Nasal cavity respiratory epithelium epithelial cell of viscerocranial mucosa (primary cell): ENCODE measurements at places on chromosomes 2 and 18. TPM values are rescaled to one million over a fixed set of nuclear protein-coding genes. Genes with fewer than 3 reads are reported as not detected.

CAPN13 gene
- 4.2 TPM in 1 of 2 replicates, not detected in the other for total RNA-seq

ZSWIM2 gene
- total RNA-seq, result not detected in 2 replicates

CYRIA gene
- 1.4 and 9.6 TPM in 2 replicates for total RNA-seq

ACMSD gene
- total RNA-seq, result not detected in 2 replicates

SPDYA gene
- total RNA-seq, result 0.68 and 2.1 TPM in 2 replicates

DLX2 gene
- 0.28 and 0.34 TPM in 2 replicates for total RNA-seq

ANKRD29 gene
- total RNA-seq, result 8.9 and 23.4 TPM in 2 replicates

OR6B2 gene
- total RNA-seq, result not detected in 2 replicates

CDKL4 gene
- total RNA-seq, result 0.34 and 0.57 TPM in 2 replicates

FKBP1B gene
- 6.4 and 7.9 TPM in 2 replicates for total RNA-seq

GPN1 gene
- total RNA-seq, result 40.2 and 40.3 TPM in 2 replicates

EEF1B2 gene
- total RNA-seq, result 488 and 759 TPM in 2 replicates

GALNT14 gene
- total RNA-seq, result 16.4 and 22.5 TPM in 2 replicates

TSPYL6 gene
- not detected in 2 replicates for total RNA-seq

CHST10 gene
- 0.34 and 2.0 TPM in 2 replicates for total RNA-seq

IL37 gene
- not detected in 2 replicates for total RNA-seq

NTSR2 gene
- total RNA-seq, result not detected in 2 replicates

CRYBA2 gene
- total RNA-seq, result not detected in 2 replicates

TLX2 gene
- not detected in 2 replicates for total RNA-seq

CCDC148 gene
- total RNA-seq, result 0.34 and 0.71 TPM in 2 replicates

IL36RN gene
- 2.0 and 5.1 TPM in 2 replicates for total RNA-seq

SP140 gene
- total RNA-seq, result under 0.01 and 0.36 TPM in 2 replicates

FIGN gene
- 1.0 and 1.6 TPM in 2 replicates for total RNA-seq

PPP1R1C gene
- total RNA-seq, result 0.68 and 1.2 TPM in 2 replicates

IL1RL1 gene
- 3.0 and 53.3 TPM in 2 replicates for total RNA-seq

POU3F3 gene
- total RNA-seq, result not detected in 2 replicates

GALNT13 gene
- total RNA-seq, result 1.0 and 1.4 TPM in 2 replicates

SPP2 gene
- not detected in 2 replicates for total RNA-seq

CDCA7 gene
- total RNA-seq, result 2.9 and 3.8 TPM in 2 replicates

CD8B2 gene
- total RNA-seq, result not detected in 2 replicates

FAM237A gene
- total RNA-seq, result not detected in 2 replicates

SH2D6 gene
- under 0.01 and 0.28 TPM in 2 replicates for total RNA-seq

CRIM1 gene
- total RNA-seq, result 66.1 and 87.5 TPM in 2 replicates

CERKL gene
- 0.36 TPM in 1 of 2 replicates, not detected in the other for total RNA-seq

PLEK gene
- not detected in 2 replicates for total RNA-seq

TRIM43B gene
- total RNA-seq, result not detected in 2 replicates

DSC2 gene
- 119 and 226 TPM in 2 replicates for total RNA-seq

FAM110C gene
- total RNA-seq, result 16.2 and 20.5 TPM in 2 replicates

ANKRD30B gene
- not detected in 2 replicates for total RNA-seq

CTAGE1 gene
- under 0.01 TPM in 1 of 2 replicates, not detected in the other for total RNA-seq

UGT1A5 gene
- 2.3 TPM in 1 of 2 replicates, not detected in the other for total RNA-seq

IL18R1 gene
- total RNA-seq, result 5.5 and 9.5 TPM in 2 replicates

PUS10 gene
- 8.3 and 8.9 TPM in 2 replicates for total RNA-seq

TDRD15 gene
- total RNA-seq, result not detected in 2 replicates

MROH2A gene
- total RNA-seq, result not detected in 2 replicates

RIT2 gene
- not detected in 2 replicates for total RNA-seq

CYP27A1 gene
- total RNA-seq, result 0.34 and 0.64 TPM in 2 replicates

GKN2 gene
- total RNA-seq, result not detected in 2 replicates

GDF7 gene
- under 0.01 TPM in 2 replicates for total RNA-seq

LOXL3 gene
- total RNA-seq, result 0.28 and 0.34 TPM in 2 replicates

RAD51AP2 gene
- total RNA-seq, result 0.34 and 0.57 TPM in 2 replicates

HAAO gene
- 0.50 TPM in 1 of 2 replicates, not detected in the other for total RNA-seq

CLEC4F gene
- not detected in 2 replicates for total RNA-seq

CHRNG gene
- not detected in 2 replicates for total RNA-seq

INHBB gene
- total RNA-seq, result 0.21 and 0.34 TPM in 2 replicates

AUP1 gene
- total RNA-seq, result 111 and 175 TPM in 2 replicates
